ENCODE measurements at places on chromosomes 4 and X.

- no peak for DNase-seq
Observed at GRCh38 chr4:158949099-158949498, 153.8 kb upstream of the RAPGEF2 start.

- no peak for DNase-seq
Observed at GRCh38 chr4:123125477-123125876, 203.1 kb upstream of the NUDT6 start.

DNA sequence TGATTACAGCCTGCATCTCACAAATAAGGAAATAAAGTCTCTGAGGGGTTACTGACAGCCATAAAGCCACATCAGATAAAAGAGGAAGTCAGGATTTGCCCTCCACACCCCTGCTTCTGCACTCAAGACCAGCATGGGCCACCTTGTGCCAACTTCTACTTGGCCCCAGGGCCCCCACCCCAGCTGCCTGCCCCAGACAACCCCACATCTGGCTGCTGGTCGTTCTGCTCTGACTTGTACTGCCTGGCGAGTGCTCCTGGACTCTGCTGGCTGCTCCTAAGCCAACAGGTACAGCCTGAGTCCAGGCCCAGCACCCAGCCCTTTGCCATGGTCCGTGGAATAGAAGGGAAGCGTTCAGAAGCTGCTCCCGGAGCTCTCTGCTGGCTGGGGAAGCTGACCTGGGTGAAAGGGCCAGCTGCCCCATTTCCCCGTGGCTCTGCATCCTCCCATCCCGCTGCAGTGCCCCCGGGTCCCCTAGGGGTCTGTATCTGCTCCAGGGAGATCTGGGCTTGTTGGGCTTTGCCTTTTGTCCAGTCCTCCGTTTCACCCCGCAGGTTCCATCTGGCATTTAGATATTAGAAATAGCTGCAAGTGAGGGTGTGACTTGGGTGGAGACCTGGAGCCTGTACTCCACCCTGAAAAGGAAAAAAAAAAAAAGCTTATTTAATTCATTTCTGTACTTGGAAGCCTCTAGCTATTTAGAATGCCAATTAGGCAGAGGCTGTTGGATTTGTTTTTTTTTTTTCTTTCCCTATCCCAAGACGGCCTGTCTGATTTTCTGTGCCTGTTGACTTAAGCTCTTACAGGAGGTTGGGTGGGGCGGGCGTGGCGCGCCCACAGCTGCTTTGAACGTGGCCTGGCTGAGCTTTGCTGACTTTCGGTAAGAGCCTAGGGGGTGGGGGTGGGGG lies 194.7 kb downstream of the PTTG2 start:
- DNase-seq, result no peak

GRCh38 chr4:825971-826330 lies at the start of gene CPLX1:
Gene CPLX1 (minus strand): TSS chr4:826129. CDS start chr4:824522, 1,607 bp downstream.
- DNase-seq, result peak; percentile 68

- DNase-seq, result no peak
Observed at GRCh38 chrX:10577853-10578252, 42.5 kb downstream of the MID1 start.

- DNase-seq, result no peak
Observed at GRCh38 chr4:88144048-88144447, 14.4 kb downstream of the ABCG2 start.

DNA sequence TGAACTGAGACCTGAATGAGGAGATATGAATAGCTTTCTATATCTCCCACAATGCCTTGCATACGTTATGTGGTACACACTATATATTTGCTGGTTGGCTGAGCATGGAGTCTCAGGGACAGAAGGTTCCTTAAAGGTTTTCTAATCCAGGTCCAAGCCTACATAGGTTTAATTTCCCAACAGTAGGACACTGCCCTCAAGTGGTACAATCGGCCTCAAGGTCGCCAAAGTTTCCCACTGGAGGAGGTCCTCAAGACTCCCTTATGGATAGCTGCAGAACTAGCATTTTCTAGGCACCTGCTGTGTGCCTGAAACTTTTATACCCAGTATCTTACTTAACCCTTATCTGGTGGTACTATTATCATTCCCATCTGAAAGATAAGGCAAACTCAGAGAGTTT lies 21.0 kb upstream of the EFNB1 start:
- DNase-seq, result no peak

- no peak for DNase-seq
Observed at GRCh38 chrX:76427560-76428242, at the start of gene MAGEE1. Gene MAGEE1 (plus strand): TSS chrX:76427710. CDS start chrX:76427931, 221 bp downstream.

DNA sequence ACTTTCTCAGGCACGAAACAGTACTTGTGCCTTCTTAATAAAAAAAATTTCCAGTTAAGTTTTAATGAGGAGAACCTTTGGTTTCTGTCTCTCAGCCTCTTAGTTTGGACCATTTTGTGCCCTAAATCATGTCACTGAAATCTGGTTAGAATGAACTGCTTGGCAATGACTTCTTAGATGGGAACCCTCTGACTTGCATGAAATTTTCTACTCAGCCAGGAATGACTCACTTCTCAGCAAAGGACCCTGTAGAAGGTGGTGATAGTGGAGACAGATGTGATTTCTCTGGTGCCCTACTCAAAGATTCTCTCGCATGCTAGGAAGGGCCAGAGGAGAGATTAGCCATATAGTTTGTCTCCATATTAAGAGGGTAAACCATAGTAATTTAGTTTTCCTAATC lies 50.5 kb downstream of the RASL11B start:
- no peak for DNase-seq

DNA sequence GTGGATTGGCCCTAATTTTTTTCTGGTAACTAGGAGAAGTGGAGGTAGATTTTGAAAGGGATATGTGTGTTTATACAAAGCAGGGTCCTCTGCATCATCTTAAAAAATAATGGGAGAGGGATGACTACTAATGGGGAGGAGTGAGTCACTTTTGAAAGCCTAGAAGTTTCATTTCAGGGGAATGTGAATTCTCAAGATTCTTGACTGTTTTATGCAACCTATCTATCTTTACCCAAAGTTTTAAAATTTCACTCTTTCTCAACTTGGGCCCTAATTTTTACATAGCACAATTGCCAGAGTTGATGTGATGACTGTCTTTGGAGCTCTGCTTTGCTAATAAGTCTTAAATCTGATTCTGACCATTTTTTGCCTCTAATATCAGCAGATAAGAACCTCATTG lies 445.2 kb downstream of the GRXCR1 start:
- no peak for DNase-seq

DNA sequence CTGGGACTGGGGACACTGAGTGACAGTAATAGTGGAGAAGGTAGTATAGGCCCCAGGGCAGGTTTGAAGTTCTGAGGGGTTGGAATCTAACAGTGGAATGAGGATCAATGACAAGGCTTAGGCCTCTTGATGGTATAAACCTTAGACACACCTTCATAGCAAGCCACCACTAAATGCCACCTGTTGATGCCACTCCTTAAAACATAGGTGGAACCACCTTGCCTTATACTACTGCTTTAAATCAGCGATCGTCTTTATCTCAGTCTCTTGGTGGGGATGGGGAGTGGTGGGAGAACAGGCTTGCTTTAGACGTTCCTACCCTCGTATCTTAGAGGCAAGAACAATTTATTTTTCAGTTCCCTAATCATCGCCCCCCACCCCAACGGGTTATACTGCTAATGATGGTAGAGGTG lies 1.2 kb downstream of the RAB33B start:
- DNase-seq, result no peak

GRCh38 chr4:121358473-121358872 lies 22.3 kb downstream of the QRFPR start:
- no peak for DNase-seq

DNA sequence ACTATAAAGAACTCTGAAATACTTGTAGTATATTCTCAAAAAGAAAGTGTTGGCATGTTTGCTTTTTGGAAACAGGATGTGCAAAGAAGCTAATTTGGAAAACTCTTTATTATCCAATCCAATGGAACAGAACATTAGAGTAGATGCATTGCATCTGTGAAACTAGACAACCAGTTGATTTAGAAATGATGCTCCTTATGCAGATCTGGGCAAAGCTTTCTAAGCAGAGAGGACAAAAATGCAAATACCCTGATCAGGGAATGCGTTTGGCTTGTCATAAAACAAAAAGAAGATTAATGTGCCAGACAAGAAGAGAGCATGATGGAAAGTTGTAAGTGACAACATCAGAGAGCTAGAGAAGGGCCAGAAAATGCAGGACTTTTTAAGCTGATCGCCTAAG lies 142.3 kb downstream of the RCHY1 start:
- no peak for DNase-seq

- no peak for DNase-seq
Observed at GRCh38 chrX:109696146-109696740, 36.8 kb downstream of the ACSL4 start.

Measured in NCI-H1930 (cell line).